Stomach (tissue), 19 donors: ENCODE measurements at places on chromosomes 16 and 17. TPM values are rescaled to one million over a fixed set of nuclear protein-coding genes. Genes with fewer than 3 reads are reported as not detected.

OTOP2 gene
- not detected for polyA plus RNA-seq

MT3 gene
- 4.9 TPM for polyA plus RNA-seq

GRCh38 chr16:71737501-71737900, 13.0 kb upstream of the PHLPP2 start:
- DNase-seq = no peak

AGRP gene
- not detected for polyA plus RNA-seq

TEX19 gene
- polyA plus RNA-seq = not detected

WFDC1 gene
- 12.9 TPM for polyA plus RNA-seq

DNA sequence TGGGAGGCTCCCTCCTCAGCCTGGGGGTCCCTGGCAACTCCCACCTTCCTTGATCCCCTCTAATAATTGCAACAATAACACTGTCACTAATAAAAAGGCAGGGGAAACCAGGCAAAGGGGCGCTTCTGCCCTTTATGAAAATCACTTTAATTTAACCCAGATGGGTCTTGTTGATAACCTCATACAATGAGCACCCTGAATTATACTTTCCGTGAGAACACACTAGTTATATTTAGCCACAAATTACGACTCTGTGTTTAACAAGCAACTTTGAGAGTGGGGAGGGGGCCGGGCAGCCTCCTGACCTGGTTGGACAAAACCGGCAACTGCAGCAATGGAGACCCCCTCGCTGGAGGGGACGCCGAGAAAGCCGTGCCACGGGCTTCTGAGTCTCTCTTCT, 5.7 kb upstream of the BAHCC1 start:
- DNase-seq = no peak

- peak; percentile 93 for DNase-seq
Observed at GRCh38 chr16:1979271-1980029, 1.8 kb downstream of the NOXO1 start.

DNA sequence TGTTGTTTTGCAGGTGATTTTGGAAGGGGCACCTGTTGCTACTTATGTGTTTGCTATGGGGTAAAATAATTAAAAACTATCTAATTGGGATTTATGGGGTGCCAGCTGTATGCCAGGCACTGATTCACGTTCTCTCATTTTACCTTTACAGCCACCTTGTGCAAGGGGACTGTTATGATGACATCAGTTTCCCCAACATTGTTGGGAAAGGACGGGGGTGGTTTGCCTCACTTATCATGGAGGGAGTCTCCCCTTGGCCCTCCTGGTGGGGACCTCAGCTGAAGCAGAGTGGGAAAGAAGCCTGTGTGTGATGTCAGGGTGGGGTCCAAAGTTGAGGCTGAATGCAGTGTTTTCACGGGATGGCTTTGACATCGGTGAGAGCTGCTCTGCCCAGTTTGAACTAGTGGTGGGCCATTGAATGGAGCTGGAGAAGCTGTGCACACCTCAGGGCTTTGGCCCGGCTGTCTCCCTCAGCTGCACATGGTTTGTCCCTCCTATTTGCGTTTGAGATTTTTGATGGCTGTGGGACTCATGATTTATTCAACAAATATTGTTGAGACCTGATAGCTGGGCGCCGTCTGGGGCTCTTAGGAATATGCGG, 36.1 kb downstream of the CMIP start:
- no peak for DNase-seq
